ENCODE measurements at places on chromosomes 5 and 9.

- DNase-seq, result no peak
Observed at GRCh38 chr5:176538230-176538988, 1.2 kb upstream of the RNF44 start.

GRCh38 chr9:16175461-16175860 is 622.6 kb downstream of the CCDC171 start:
- DNase-seq, result no peak

GRCh38 chr5:157748760-157749461 is 5.4 kb downstream of the LSM11 start:
- no peak for DNase-seq

DNA sequence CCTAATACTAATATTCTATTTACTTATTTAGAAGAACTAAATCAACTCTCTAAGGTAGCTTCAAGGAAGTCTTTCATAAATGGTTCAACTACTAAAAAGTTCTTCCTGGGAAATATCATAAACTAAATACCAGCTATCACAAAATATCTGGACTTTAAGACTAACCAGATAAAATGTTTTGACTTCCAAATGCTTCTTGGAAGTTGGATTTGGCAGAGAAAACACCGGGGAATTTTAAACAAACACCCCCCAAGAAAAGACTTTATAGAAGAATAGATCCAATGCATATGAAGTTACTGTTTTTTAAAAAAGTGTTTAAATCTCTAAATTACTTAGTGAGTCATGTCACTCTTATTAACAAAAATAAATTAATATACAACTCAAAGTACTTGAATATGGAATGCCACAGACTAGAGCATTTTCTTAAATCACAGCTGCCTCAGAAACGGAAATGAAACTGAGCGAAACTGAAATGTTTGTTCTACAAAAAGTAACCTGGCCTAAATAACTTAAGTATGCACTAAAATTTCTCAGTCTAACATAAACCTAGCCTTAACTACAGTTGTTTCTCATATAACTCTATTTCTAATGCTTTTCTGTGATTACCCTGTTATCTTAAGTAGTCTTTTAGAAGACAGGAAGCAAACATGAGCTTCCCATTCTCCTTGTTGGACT is 6.8 kb downstream of the ABCA1 start:
- peak; percentile 45 for DNase-seq

DNA sequence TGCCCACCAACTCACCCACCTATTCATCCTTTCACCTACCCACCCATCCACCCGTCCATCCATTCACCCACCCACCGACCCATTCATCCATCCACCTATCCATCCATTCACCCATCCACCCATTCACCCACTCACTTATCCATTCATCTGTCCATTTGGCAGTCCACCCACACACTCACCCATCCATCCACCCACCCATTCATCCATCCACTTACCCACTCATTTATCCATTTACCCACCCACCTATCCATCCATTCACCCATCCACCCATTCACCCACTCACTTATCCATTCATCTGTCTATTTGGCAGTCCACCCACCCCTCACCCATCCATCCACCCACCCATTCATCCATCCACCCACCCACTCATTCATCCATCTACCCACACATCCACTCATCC is 278.1 kb upstream of the IRX4 start:
- DNase-seq, result no peak

- no peak for DNase-seq
Observed at GRCh38 chr5:159727167-159727566, 189.1 kb upstream of the ADRA1B start.

- no peak for DNase-seq
Observed at GRCh38 chr5:127685662-127686061, 17.5 kb upstream of the CCDC192 start.

- DNase-seq, result no peak
Observed at GRCh38 chr9:12784461-12785259, 9.8 kb downstream of the LURAP1L start.

GRCh38 chr9:90044710-90045151 is 439.9 kb downstream of the GADD45G start:
- no peak for DNase-seq

DNA sequence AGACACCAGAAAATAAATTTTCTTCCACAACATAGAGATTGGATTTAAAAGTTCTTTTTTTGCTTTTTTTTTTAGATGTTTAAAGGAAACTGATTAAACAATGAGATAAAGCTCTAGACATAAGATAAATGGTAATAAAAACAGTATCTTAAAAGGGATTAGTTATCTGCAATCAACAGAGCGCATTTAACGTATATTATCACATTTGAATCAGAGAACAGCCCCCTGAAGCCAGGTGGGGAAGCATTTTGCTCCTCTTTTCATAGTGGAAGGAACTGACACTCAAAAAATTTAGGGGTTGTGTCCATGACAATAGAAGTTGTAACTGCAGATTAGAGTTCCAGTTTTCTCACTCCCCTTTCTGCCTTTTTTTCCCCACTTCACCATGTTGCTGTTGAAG is 367.6 kb downstream of the SPATA31D1 start:
- no peak for DNase-seq

- no peak for DNase-seq
Observed at GRCh38 chr5:68418680-68419079, 203.1 kb downstream of the PIK3R1 start.

DNA sequence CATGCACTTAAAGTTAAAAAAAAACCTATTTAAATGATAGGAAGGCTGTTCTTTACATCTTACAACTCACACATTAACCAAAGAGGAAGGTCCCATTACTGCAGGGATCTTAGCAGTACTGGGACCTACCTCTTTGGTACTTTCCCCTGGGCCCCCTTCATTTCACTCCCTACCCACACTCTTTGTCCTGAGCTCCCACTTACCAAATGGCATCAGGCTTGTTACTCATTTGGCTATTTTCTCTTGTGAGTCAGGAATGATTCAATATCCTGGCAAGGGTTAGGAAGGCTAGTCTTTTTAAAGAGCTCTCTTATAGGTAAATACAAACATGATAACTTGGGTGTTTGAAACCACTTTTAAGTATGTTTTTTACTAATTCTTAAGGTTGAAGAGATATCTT is 117.4 kb upstream of the ELL2 start:
- DNase-seq, result no peak
